ENCODE measurements at places on chromosomes 2 and 18. TPM values are rescaled to one million over a fixed set of nuclear protein-coding genes. Genes with fewer than 3 reads are reported as not detected.

GRCh38 chr18:58379443-58379842, 249.4 kb downstream of the ALPK2 start:
- no peak overlapping the region for H3K4me3 ChIP-seq
- no peaks in the 10 kb centered on the region for H3K36me3 ChIP-seq
- H3K27ac ChIP-seq, result no peak overlapping the region
- H3K27me3 ChIP-seq, result no peaks in the 10 kb centered on the region
- H3K4me1 ChIP-seq, result no peaks in the 10 kb centered on the region
- no peak for DNase-seq

- H3K36me3 ChIP-seq, result no peaks in the 10 kb centered on the region
- no peak overlapping the region for H3K4me3 ChIP-seq
- no peaks in the 10 kb centered on the region for H3K27me3 ChIP-seq
- no peaks in the 10 kb centered on the region for H3K4me1 ChIP-seq
- H3K27ac ChIP-seq, result no peak overlapping the region
These were observed 759.0 kb downstream of the SOCS6 start for GRCh38 chr18:71047882-71048281.

- H3K36me3 ChIP-seq, result no peaks in the 10 kb centered on the region
- peaks cover 75% of the 10 kb centered on the region for H3K4me1 ChIP-seq
- H3K27ac ChIP-seq, result no peak overlapping the region
- DNase-seq, result no peak
- no peaks in the 10 kb centered on the region for H3K27me3 ChIP-seq
These were observed 11.9 kb upstream of the TET3 start for GRCh38 chr2:73972846-73973245.

DNA sequence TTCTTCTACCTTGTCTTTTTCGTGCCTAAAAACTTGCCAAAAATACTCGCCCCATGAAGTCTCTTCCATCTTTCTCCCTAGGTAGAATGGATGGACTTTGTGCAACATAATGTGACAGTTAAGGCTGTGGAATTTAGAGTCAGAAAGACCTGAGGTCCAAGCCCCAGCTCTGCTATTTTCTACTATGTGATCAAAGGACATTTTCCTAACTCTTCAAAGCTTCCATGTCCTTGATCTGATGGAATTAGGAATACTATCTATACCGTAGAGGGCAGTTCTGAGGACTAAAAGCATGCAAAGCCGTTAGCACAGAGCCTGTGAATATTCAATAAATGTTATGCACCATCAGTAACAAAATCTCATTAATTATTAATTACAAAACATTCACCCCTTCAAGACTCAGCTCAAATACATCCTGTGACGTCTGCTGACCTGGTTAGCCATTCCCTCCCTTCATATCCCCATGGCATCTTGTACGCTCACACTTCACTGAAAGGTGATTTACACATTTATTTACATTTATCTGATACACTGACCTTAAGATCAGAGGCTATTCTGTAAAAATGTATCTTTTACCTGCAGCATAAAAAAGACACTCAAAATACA, 15.1 kb downstream of the IWS1 start:
- H3K4me1 ChIP-seq, result peaks cover 74% of the 10 kb centered on the region
- no peak overlapping the region for H3K4me3 ChIP-seq
- H3K27ac ChIP-seq, result no peak overlapping the region
- no peaks in the 10 kb centered on the region for H3K27me3 ChIP-seq
- H3K36me3 ChIP-seq, result peaks cover 48% of the 10 kb centered on the region

DNA sequence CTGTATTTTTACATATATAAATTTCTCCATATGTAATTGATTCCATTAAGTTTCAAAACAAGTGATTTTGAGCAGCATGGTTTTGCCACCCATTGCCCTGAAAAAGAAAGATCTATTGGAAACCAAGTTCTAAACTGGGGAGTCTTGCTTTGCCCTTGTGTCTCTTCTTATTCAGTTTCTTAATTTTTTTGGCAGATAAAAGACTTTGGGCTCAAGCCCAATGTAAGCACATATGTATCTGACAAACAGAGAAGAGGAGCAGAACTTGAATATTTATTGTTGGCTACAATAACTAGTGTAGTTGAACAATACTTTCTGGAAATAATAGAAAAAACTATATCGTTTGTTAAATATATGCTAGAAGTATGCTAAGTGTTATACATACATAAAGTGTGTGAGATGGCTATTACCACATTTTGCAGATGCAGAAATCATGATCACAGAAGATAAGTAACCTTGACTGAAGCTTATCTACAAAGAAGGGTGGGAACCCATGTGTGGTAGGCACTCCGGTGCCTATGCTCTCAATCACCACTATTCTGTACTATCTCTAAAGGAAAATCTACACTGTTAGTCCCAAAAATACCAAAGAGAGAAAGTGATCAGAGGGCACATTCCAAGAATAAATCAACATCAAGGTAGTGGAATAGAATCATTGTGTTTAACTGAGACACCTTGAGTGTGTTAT, 109.1 kb downstream of the PLA2R1 start:
- H3K36me3 ChIP-seq, result no peaks in the 10 kb centered on the region
- no peak overlapping the region for H3K27ac ChIP-seq
- DNase-seq, result no peak
- H3K27me3 ChIP-seq, result peaks cover 20% of the 10 kb centered on the region
- no peak overlapping the region for H3K4me3 ChIP-seq

DNA sequence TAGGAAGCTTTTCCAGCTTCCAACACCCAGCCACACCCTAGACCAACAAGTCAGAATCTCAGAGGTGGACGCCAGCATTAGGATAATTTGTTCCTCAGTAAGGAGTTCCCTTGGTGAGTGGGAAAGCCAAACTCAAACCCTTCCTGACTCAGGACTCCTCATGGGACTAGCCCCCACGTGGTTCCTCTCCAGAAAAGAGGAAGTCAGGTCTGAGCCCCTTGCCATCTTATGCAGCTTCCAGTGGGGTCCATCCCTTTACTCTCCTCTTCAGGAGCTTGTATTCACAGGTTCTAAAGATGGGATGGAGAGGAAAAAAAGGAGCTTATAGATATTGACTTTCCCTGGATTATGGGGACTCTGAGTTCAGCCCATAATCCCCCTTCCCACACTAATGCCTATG, 14.8 kb upstream of the NOTO start:
- no peak for DNase-seq
- H3K4me3 ChIP-seq, result no peak overlapping the region
- peaks cover 7% of the 10 kb centered on the region for H3K27me3 ChIP-seq
- no peaks in the 10 kb centered on the region for H3K36me3 ChIP-seq

GRCh38 chr2:170500770-170501169, 214.4 kb upstream of the SP5 start:
- no peak overlapping the region for H3K27ac ChIP-seq
- DNase-seq, result no peak
- peaks cover 7% of the 10 kb centered on the region for H3K4me1 ChIP-seq
- H3K27me3 ChIP-seq, result peaks cover 7% of the 10 kb centered on the region
- H3K4me3 ChIP-seq, result no peak overlapping the region

DNA sequence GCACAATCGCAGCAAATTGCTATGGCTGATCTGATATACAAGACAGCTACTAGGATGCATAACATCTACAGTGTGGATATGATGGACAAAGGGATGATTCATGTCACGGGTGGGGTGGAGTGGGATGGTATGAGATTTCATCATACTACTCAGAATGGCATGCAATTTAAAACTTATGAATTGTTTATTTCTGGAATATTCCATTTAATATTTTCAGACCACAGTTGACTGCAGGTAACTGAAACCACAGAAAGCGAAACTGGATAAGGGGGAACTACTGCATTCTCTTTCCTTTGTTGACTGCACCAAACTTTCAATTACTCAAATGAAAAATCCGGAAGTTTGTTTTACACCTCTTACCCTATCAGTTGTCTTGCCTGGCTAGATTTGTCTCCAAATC, 94.4 kb upstream of the NEUROD1 start:
- no peaks in the 10 kb centered on the region for H3K36me3 ChIP-seq
- no peak overlapping the region for H3K27ac ChIP-seq
- peaks cover 5% of the 10 kb centered on the region for H3K4me1 ChIP-seq
- DNase-seq, result no peak
- H3K4me3 ChIP-seq, result no peak overlapping the region

- no peak overlapping the region for H3K27ac ChIP-seq
- H3K27me3 ChIP-seq, result peaks cover 6% of the 10 kb centered on the region
- no peak overlapping the region for H3K4me3 ChIP-seq
These were observed 101.6 kb downstream of the AP1S3 start for GRCh38 chr2:223735659-223736244.

DNA sequence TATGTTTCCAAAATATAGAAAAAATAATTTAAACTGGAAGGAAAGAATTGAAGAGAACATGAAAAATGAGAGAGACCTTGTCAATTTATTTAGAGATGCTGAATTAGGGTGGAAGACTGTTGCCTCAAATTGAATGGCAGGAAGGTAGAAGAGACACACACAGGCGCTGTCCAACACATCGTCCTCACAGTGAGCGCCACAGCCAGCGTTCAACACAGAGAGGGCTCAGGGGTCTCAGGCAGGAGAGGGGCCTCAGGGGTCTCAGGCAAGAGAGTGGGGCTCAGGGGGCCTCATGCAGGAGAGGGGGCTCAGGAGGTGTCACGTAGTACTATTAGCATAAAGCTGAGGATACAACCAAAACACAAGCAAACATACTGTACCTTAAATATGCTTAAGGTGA, 65.7 kb downstream of the TMEM18 start:
- no peak overlapping the region for H3K4me3 ChIP-seq
- DNase-seq, result no peak
- no peaks in the 10 kb centered on the region for H3K4me1 ChIP-seq
- H3K27me3 ChIP-seq, result peaks cover 2% of the 10 kb centered on the region
- no peak overlapping the region for H3K27ac ChIP-seq

DNA sequence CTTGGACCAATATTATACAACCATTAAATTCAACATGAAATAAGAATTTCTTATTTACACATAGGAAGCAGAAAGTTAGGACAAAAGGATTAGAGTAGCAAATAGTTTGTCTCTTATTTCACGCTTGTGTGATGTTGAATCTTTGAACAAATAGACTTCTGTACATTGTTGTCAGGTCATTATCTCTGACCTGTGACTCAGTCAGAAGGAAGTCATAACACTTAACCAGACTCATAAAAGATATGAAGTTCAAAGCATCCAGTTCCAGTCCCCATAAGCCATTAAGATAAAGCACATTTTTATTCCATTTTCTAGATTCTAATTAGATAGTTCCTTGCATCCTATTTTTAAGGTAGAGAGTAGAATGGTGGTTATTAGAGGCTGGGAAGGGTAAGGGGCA, 130.8 kb downstream of the UPP2 start:
- DNase-seq, result no peak
- H3K27me3 ChIP-seq, result peaks cover 2% of the 10 kb centered on the region
- no peaks in the 10 kb centered on the region for H3K4me1 ChIP-seq

DNA sequence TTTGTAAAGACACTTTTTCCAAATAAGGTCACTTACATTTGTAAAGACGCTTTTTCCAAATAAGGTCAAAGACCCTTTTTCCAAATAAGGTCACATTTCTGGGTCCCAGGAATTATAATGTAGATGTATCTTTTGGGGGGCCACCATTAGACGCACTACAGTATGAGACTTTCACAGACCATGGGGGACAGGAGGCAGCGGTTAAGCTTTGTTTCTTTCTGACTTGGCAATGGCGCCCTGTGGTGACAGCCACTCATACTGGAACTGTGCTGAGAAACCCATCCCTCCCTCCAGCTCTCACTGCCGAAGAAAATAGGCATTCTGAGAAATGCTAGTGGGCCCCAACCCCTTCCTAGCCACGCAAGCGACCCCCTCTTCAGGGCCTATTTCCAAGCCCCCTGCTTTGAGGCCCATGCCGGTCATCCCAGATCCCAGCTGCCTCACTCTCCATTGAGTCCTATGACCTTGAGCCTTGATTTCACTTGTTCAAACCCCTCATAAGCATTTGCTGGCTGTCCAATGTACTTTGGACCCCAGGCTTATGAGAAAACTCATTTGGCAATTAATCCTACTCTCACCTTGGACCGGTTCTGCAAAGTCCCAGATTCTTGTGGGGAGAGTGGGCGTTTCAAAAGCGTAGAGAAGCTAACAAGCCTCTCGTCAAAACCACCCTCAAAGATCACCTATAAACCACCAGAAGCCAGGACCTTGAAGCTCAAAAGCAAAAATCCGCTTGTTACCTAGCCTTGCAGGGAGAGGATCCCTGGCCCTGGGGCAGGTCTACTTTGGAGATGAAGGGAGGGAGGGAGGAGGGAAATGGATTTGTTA, 11.3 kb upstream of the SPATA3 start:
- peaks cover 3% of the 10 kb centered on the region for H3K36me3 ChIP-seq
- peak; percentile 90 for DNase-seq
- peaks cover 64% of the 10 kb centered on the region for H3K4me1 ChIP-seq
- peak overlapping the region; percentile 40 for H3K4me3 ChIP-seq

DNA sequence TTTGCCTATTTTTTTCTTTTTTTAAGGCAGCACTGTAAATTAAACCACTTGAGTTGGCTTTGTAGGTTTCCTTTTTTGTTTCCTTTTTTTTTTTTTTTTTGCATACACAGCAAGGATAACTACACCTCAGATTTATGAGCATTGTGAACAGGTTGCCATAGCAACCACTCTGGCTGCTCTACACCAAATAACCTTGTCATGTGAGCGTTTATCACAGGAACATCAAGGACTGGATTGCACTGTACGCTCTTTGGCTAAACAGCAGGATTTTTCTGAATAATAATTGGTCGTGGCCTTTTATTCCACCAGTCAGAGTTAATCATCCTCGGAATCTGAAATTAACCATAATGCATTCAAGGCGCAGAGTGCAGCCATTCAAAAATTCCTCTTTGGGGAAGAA, 199.1 kb upstream of the SLC14A2 start:
- H3K4me3 ChIP-seq, result no peak overlapping the region
- peaks cover 2% of the 10 kb centered on the region for H3K27me3 ChIP-seq
- H3K4me1 ChIP-seq, result no peaks in the 10 kb centered on the region
- H3K36me3 ChIP-seq, result no peaks in the 10 kb centered on the region
- no peak overlapping the region for H3K27ac ChIP-seq

DNA sequence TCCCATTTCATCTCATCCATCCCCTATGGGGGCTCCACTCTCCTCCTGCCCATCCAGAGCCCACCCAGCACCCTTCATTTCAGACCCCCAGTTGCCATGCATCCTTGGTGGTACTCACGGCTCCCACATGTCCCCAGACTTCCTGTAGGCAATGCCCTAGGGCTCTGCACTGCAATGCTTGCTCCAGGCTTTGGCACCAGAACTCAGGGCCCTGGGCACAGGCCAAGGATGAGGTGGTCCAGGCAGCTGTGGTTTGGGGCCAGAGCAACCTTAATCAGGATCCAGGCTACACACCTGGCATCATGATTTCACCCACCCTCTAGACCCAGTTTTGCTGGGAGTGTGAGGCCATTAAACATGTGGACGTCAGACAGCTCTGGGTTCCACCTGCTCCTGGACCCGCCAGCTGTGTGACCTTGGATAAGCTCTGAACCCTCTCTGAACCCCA, 414 bp downstream of the SFTPB start:
- DNase-seq, result no peak
- H3K36me3 ChIP-seq, result no peaks in the 10 kb centered on the region
- no peaks in the 10 kb centered on the region for H3K4me1 ChIP-seq

GRCh38 chr18:27780061-27780745, 396.7 kb downstream of the CDH2 start:
- no peak overlapping the region for H3K4me3 ChIP-seq
- no peak overlapping the region for H3K27ac ChIP-seq
- H3K4me1 ChIP-seq, result no peaks in the 10 kb centered on the region
- DNase-seq, result no peak
- no peaks in the 10 kb centered on the region for H3K27me3 ChIP-seq

Gene ALPP
- not detected for total RNA-seq

Gene HDLBP
- total RNA-seq, result 259 TPM

Gene RAX
- not detected for total RNA-seq

Gene IGFBP5
- not detected for total RNA-seq

Gene HOXD1
- not detected for total RNA-seq

Measured in activated CD8-positive, alpha-beta T cell treated with anti-CD3 and anti-CD28 coated beads for 36 hours (primary cell).